ENCODE measurements at places on chromosomes 11 and 22.

DNA sequence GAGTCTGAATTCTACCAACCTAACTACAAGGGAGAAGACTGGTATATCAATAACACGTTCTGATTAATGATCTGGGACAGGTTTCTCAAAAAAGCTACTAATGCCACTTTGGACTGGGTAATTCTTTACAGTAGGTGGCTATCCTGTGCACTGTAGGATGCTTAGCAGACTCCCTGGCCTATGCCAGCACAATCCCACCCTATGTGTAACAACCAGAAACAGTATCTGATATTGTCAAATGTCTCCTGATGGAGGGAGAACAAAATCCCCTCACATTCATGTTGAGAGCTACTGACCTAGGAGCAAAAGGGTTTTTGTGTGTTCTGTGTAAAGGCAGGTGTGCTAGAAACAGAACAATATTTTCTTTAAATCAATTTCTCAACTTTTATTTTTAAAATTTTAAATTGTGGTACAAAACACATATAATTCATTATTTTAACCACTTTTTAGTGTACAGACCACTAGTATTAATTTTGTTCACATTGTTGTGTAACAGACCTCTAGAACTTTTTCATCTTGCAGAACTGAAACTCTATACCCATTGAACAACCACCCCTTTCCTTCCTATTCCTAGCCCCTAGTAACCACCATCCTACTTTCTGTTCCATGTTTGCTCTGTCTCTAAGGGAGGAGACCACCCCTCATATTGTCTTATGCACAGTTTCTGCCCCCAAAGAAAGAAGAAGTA is 2.1 kb upstream of the MS4A6A start:
- no peak for DNase-seq

DNA sequence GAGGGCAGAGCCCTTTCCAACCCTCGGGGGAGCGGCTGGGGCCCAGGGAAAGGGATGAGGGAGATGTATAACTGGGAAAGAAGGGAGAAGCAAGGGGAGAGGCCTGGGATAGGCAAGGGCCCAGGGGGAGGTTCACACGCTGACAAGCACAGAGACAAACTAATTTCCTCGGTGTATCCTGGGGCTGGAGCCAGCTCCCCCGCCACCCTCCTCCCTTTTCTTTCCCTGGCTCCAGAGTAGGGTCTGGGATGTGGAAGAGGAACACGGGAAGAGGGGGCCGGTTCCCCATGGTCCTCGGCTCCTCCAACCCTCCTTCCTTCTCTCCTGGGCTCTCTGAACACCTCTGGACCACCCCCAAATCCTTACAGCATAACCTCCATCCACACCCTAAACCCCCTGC is 6.9 kb downstream of the CLCF1 start:
- DNase-seq: no peak

- DNase-seq: no peak
These were observed 9.9 kb upstream of the ACER3 start for GRCh38 chr11:76850815-76851214.

GRCh38 chr22:26168939-26169314 is 335 bp upstream of the SEZ6L start:
- DNase-seq: peak; percentile 11

- DNase-seq: no peak
These were observed 16.5 kb upstream of the PKNOX2 start for GRCh38 chr11:125148011-125148410.

DNA sequence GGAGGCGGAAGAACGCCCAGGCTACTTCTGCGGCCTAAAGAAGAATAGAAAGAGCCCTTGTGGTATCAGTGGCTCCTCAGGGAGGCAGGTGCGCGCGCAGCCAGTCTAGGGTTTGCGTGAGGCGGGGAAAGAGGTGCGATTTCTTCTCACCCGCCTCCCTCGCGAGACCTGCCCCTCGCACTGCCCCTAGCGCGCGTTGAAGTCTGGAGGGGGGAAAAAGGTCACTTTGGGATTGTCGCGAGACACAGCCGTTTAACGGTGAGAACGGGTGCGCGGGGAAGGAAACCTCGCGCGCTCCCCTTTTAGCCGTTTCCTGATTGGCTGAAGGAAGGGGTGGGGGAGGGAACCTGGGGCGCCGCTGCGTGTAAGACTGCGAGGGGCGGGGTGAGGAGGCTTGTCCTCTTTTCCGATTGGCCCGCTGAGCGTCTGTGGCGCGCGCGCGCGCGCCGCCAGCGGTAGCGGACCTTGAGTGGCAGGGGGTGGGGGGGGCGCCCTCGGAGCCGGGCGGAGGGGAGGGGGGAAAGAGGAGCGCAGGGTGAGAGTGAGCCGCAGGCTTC is at the start of gene ZFP91:
ZFP91 (plus strand) TSS at position 429 of the 557 bp plus-strand sequence. CDS start 219 bp downstream, outside the sequence.
- peak; percentile 98 for DNase-seq

DNA sequence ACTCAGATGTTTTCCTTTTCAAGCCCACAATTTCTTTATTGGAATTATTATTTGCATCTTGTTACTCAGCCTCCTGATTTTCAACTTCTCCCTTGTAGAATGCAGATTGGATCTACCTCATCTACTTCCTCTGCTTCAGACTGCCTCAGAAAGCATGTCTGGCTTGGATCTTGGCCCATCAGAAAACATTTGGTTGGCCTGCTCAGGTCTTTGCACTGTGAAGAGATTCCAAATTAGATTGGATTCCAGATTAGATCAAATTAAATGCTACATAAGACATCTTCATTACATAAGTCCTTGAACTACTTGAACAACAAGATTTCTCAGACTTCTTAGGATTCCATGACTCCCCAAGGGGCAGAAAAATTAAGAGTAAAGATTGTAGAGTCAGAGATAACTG is 358.0 kb downstream of the DLG2 start:
- DNase-seq: no peak

GRCh38 chr11:39432929-39433328 is 2026.5 kb downstream of the LRRC4C start:
- no peak for DNase-seq

DNA sequence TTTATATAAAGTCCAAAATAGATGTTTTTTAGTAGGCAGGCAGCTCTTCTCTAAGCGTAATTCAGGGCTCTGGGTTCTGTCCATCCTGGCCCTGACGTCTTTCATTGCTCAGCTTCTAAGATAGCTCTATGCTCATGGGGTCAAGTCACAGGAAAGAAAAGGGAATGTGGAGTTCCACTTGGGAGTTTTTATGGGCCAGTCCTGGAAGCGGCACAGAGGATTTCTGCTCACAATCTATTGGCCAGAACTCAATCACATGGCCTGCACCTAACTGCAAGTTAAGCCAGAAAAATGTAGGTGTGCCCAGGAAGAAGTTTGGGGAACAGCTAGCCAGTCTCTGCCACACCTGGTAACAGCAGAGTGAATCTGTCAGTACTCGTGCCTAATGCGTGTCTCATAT is 7.4 kb upstream of the ZBTB16 start:
- no peak for DNase-seq

DNA sequence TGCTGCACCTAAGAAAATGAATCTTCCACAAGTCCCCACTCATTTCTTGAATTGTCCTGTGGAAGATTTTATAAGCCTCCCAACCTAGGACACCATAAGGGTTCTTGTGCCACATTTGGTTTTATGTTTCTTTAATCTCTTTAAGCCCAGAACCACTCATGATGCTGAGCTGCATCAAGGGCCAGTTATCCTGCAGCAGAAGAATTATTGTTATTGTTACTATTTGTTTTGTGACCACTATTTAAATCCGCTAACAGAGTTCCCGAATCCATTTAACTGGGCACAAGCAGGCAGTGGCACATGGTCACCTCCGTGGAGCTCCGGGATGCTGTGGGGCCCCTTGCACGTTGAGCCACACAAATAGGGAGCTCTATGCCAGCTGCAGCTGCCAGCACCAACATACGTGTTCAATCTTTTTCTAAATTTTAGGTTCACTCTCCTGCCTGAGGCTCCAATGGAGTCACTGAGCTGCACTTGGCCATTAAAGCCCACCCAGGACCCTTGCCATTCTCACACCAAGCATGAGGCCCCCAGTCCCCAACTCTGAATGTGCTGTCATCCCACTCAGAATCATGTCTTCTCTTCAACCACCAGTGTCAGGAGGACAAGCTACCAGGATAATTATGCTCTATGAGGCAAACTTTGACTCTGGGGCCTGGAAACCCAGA is 60.6 kb downstream of the DGCR2 start:
- DNase-seq: no peak

GRCh38 chr11:44555031-44555800 is 10.2 kb upstream of the CD82 start:
- no peak for DNase-seq

DNA sequence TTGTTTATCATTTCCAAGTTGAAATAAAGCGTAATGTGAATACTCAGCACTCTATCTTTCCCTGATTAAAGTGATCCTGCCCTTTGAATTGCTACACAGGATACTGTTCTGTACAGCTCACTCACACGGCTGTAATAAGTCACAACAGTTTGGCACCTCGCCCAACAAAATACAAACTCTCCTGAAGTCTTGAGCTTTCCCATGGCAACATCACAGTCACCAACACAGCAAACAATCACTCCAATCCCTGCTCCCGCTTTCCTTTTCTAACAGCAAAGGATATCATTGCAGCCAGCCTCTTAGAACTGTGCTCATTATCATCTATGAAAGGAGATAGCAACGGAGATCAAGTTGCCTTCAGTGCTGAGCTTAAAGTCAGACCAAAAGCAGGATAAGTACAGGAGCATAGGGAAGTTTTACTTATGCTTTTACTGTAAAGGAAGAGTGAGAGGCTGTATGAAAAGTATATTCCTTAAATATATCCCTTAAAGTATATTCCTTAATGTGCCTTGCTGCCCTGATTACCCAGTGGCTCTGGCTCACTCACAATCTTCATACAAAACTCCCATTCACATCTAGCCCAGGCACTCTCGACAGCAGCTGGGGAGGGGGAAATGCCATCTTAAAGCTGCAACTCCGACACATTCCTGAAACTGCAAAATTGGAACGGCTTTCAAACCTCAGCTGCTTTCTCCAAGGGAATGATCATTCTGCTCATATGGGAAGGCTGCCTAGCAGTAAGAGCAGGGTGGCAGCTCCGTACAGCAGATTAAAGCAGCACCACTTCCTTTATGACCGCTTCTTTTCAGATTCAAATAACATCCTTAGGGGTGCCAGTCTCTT is 35.8 kb downstream of the MAML2 start:
- peak; percentile 86 for DNase-seq

GRCh38 chr11:47854667-47855066 is 6.5 kb upstream of the NUP160 start:
- DNase-seq: no peak

DNA sequence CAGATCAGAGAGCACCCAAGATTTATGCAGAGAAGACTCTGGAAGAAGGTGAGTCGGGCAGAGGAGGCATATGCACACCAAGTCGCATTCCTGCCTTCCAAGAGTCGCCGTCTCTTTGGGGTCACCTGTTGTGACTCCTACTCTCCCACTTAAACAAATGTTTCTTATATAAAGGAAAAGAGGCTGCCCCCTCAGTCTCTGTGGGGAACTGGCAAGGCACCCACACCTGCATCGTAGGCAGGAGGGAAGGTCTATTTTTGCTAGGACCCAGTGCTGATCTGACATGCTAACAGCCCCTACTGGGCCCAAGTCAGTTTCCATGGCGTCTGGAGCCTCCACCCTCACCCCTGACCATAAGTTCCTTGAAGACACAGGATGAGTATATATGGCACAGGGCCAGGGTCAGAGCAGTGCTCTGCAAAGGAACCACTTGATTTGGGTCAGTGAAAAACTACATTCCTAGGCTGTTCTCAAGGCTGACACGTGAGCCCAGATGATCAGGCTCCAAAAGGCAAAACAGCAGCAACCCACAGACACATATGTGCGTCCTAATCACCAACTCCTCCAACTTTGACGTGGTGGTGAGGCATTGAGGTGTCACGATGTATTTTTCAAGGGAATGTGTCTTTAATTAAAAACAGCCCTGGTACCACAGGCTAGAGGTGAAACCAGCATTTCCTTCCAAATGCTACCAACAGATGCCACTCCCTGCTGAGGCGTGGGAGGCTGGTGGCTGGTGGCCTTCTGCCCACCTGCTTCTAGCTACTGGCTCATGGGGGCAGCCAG is 55.6 kb upstream of the CSNK2A3 start:
- DNase-seq: no peak

GRCh38 chr11:116162886-116163230 is 609.9 kb downstream of the BUD13 start:
- DNase-seq: peak; percentile 98

GRCh38 chr11:102680945-102681344 is 24.6 kb downstream of the MMP27 start:
- no peak for DNase-seq

DNA sequence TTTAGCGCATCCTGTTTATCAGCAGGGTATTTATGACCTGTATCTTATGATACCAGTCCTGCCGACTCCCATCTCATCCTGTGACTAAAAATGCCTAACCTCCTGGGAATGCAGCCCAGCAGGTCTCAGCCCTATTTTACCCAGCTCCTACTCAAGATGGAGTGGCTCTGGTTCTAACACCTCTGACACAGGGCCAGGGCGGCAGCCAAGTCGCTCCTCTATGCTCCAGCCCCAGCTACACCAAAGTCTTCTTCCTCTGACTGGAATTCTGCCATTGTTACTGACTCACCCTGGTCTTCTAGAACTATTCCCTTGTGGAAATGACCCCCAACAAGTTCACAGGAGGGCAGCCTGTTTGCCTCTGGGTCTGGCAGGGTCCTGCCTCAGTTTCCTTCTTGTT is 7.9 kb upstream of the C1QTNF6 start:
- no peak for DNase-seq

GRCh38 chr22:42077486-42078125 is 1.9 kb upstream of the SMDT1 start:
- no peak for DNase-seq

- no peak for DNase-seq
These were observed 67.1 kb downstream of the GRIK4 start for GRCh38 chr11:120578596-120579154.

DNA sequence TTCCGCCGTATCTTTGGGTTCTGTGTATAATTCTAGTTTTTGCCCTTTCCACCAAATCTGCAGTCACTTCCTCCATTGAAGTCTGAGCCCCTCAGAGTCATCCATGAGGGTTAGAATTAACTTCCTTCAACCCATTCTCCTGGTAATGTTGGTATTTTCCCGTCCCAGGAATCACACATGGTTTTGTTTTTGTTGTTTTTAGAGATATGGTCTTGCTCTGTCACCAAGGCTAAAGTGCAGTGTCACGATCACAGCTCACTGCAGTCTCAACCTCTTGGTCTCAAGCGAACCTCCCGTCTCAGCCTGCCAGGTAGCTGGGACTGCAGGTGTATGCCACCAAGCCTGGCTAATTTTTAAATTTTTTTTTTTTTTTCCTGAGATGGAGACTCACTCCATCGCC is 18.7 kb downstream of the ZBED4 start:
- DNase-seq: no peak

DNA sequence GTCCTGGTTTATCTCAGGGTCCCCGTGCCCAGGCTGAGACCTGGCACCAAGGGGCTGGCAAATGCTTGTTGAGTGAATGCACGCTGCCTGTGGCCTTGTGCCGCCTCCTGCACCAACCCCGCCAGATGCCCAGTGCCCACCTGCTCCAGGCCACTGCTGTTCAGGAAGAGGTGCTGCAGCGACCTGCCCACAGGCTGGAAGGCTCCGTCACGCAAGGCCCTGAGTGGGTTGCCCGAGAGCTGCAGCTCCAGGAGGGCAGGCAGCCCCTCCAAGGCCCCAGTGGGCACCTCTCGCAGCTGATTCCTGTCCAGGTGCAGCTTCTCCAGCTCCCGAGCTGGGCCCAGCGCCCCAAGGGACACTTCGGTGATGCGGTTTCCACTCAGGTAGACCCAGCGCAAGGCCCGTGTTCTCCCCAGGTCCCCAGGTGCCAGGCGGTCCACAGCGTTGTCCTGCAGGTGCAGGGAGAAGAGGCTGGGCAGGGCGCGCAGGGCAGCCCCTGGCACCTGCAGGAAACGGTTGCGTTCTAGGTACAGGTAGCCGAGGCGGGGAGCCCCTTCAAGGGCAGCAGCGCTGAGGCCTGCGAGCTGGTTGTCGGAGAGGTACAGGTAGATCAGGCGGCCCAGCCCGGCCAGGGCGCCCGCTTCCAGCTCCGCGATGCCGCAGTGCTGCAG is 3.6 kb downstream of the CHADL start:
- no peak for DNase-seq

Data from COR-L47 (cell line).